ENCODE measurements at places on chromosomes 3 and 15.

DNA sequence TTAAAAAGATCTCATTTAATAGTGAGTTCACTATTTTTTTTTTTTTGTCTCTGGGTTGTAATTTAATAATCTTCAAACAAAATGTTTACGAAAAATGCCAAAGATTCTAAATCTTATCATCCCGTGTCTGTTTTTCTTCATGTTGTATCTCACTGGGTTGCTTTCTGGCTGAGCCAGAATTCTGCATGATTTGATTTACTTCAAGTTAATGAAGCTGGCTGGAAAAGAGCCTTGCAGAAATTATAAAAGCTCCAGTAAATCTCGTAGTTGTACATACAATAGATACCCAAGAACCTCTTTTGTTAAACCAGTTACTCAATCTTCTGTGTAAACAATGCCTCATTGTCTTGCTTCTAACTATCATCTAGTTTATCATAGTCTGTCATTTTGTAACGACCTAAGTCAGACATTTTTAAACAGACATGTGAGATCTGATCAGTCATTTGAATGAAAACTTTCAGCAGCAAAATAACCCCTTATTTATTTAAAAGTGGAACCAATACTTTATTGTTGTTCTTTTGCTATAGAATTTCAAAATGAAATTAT, 249.0 kb downstream of the MCTP2 start:
- no peak for DNase-seq

- peak; percentile 33 for DNase-seq
These were observed 196.4 kb downstream of the STT3B start for GRCh38 chr3:31729082-31729481.

DNA sequence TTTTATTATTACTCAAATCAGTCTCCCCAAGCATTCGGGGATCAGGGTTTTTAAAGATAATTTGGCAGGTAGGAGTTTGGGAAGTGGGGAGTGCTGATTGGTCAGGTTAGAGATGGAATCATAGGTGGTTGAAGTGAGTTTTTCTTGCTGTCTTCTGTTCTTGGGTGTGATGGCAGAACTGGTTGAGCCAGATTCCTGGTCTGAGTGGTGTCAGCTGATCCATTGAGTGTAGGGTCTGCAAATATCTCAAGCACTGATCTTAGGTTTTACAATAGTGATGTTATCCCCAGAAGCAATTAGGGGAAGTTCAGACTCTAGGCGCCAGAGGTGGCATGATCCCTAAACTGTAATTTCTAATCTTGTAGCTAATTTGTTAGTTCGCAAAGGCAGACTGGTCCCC, 20.6 kb upstream of the TRANK1 start:
- peak; percentile 76 for DNase-seq

- DNase-seq: no peak
These were observed 102.9 kb downstream of the HERC2 start for GRCh38 chr15:28219116-28219515.

- no peak for DNase-seq
These were observed 88.2 kb downstream of the RPL39L start for GRCh38 chr3:187051066-187051465.
